ENCODE measurements at places on chromosomes 11 and 22.

DNA sequence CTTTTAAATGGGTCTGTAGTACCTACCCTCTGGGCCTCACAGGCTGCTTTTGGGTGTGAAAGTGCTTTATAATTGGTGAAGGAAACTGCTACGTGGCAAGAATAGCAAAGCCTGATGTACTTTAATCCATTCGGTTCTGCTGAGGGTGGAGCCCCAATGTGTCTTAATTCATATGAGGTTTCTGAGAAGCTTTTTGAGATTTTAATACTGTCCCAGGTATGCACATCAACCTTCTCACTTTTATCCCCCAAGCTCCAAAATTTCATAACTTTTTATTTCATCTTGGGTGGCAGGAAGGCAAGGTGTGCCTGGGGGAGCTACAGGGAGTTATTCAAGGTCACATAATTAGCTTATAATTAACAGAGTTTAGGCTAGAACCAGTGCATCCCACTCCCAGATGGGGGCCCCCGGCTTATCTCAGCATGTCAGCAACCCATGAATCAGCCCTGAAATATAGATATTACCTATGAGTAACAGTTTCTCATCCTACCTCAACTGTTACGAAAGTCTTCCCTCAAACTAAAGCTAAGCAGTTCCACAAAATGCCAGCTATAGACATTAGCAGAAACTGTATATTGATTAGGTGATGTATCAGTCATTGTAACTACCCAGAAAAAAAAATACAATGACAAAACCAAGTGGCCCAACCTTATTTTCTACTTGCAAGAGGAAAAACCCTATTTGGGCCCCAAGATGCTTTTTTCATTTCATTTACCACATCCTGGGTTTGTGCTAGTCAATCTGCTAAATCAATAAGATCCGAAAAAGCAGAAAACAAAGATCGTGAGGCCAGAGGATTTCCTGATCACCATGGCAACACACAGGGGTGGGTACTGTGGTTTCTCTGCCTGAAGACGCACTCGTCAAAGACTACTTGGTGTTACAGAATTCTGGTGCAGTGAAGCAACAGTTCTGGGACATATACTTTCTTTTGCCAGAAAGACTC lies 26.7 kb downstream of the CD44 start:
- DNase-seq, result no peak

DNA sequence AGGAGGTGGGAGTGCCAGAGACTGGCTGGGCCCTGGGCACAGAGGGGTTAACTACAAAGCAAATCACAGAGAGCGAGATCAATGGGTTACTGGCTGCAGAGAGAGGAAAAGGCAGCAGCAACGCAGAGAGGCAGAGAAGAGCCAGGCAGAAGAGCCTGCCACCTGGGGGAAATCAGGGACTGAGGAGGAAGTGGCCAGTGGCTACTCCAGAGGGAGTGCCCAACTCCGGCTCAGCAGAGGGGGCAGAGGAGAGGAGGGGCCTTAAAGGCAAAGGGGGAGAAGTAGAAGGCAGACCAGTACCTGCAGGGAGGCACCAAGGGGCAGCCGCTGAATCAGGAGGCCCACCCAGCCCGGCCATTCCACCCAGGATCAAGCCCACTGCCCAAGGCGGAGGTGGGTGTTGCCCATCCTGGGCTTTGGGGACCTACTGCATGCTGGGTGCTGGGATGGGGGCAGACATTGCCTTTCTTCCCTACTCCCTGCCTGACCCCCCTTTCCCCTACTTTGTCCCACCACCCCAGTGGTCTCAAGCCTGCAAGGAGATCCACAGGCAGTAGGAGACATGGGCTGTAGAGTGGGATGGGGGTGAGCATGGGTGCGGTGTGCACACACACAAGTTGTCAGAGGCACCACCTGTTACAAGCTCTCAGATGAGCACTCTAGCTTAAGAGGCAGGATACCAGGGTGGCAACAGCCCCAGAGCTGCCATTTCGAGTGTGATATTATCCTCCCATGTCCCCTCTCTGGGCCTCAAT lies 926 bp upstream of the GALR3 start:
- no peak for DNase-seq

GRCh38 chr22:44184006-44184405 lies 3.3 kb downstream of the PARVG start:
- no peak for DNase-seq

- no peak for DNase-seq
Measured at GRCh38 chr11:82986446-82986845, 84.9 kb downstream of the DDIAS start.

- no peak for DNase-seq
Measured at GRCh38 chr11:123577081-123577598, 77.3 kb downstream of the SCN3B start.

DNA sequence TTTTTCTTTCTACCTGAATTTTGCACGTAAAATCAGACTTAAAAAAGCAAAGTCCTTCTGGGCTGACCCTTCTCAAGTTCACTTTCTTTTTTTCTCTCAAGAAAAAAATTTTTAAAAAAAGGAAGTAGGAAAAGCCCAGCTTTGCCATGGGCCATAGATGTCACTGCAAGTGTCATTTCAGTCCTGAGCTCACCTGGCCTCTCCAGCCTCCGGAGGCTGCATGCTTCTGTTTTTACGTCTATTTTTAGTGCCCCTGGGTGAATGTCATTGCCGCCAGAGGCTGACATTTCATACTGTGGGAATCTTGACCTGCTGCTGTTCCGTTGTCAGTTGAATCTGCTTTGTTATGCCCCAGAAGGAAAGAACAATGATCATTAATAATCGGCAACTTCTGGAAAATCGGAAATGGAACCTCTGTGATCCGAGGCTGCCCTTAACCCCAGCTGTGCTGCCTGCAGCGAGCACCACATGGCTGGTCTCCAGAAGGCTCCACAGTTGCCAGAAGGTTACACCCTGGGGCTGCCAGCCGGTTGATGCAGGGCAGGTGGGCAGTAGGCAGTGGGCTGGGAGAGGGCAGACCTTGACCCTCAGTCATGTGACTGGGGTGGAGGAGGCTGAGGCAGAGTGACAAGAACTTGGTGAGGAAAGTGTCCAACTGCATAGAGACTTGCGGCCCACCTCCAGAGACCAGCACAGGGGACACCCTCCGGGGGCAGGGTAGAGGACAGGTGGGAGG lies 16.7 kb upstream of the MYEOV start:
- DNase-seq, result no peak

DNA sequence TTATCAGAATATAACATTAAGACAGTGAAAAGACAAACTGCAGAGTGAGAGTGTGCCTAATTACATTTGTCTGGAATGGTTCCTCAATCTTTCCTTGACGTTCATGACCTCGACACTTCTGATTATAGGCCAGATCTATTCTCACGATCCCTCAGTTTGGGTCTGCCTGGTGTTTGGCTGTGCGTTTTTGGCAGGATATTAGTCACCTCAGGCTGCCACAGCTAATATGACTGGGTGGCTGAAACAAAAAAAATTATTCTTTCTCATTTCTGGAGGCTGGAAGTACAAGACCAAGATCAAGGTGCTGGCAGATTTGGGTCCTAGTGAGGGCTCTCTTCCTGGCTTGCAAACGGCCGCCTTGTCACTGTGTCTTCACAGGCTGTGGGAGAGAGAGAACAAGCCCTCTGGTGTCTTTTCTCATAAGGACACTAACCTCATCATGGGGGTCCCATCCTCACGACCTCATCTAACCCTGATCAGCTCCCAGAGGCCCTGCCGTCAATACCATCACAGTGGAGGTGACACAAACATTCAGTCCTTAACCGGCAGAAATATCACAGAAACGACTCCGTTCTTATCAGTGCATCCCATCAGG lies 23.2 kb downstream of the IFITM10 start:
- no peak for DNase-seq

- peak; percentile 92 for DNase-seq
Measured at GRCh38 chr11:61971248-61972111, 4.0 kb upstream of the FTH1 start.

DNA sequence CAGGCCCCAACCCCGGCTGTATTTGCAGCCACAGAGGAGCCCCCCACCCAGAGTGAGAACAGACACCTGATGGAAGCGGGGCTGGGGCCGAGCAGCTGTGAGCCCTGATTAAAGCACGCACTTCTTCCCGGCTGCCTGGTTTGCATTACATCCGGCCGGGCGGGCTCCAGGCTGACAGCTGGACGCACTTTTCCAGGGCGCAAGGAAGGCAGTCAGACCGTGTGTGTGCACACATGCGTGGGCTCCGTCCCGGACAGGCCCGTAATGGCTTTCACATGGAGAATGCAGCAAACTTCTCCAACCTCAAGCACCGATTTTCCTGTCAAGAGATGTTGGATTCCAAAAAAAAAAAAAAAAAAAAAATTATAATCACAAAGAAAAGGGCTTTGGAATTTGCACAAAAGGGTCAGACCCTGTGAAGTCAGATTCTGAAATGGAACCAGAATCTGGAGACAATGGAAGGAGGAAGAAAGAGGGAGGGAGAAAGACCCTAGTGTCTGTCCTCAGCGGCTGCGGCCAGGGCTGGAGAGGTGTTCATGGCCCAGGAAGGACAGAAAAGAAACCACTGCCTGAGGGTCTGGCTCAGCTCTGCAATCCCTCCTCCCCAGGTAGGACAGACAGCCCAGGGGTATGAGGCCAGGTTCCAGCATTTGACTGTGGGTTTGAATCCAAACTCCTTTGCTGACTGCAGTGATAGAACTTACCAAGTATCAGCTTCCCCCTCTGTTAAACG lies 365.5 kb downstream of the MN1 start:
- peak; percentile 30 for DNase-seq

DNA sequence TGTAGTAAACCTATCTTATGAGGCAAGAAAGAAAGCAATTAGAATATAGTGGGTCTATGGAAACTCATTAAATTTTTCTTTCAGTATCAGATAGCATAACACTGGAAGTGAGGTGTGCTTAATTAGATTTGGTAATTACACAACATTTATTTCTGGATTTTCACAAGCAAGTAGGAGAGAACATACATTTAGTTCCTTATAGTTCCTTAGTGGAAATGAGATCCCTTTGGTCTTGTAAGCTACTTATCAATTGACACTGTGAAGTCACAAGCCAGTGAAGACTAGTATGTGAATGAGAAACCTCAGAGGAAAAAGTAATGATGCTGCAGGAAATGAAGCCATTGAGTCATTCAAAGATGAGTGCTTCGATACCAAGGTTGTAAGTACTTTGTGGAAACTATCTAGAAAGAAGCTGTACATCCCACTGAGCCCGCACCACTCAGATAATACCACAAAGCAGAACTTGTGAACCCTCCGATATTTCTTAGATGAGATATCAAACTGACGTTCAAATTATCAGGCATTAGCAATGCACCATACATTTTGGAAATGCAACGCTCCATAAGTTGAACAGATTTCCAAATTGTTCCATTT lies 53.5 kb downstream of the ENTHD1 start:
- no peak for DNase-seq

DNA sequence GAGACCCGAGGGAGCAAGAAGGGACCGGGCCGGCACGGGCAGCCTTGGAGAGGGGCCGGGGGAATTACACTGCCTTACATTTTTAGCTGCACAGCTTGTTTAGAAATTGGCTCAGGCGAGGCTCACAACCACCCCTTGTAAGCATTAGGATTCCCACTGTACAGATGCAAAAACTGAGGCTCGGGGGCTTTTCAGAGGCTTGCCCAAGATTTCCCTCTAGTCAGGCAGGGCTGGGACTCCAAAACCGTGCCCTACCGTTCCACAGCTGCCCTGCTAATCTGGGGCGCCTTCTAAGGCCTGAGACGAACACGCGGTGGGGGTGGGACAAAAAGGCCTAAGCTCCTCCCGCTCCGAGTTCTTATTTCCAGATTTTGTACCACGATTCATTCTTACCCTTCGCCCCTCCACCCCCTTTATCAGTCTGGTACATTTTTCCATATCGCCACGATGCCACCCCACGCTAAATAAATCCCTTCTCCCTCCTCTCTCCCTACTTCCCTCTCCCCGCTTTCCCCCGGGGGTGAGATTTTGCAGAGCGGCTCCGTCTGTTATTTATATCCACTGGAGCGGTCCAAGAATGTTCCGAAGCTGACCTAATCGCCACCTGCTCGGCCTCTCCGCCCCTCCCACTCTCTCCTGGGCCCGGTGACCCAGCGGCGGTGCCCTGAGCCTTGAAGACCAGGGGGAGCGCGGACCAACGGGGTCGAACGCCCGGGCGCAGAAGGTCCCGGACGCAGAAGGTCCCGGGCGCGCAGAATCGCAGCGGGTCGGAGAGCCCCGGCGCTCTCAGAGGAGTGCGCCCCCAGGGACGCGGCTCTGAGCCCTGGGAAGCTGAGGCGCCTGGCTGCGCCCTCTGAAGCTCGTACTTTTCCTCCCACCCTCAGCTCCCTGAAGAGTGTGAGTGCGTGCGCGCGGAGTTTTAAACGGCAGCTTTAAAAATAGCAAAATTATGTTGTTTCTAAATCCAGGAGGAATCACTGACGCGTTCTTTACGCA lies 764 bp upstream of the PACSIN3 start:
- no peak for DNase-seq

DNA sequence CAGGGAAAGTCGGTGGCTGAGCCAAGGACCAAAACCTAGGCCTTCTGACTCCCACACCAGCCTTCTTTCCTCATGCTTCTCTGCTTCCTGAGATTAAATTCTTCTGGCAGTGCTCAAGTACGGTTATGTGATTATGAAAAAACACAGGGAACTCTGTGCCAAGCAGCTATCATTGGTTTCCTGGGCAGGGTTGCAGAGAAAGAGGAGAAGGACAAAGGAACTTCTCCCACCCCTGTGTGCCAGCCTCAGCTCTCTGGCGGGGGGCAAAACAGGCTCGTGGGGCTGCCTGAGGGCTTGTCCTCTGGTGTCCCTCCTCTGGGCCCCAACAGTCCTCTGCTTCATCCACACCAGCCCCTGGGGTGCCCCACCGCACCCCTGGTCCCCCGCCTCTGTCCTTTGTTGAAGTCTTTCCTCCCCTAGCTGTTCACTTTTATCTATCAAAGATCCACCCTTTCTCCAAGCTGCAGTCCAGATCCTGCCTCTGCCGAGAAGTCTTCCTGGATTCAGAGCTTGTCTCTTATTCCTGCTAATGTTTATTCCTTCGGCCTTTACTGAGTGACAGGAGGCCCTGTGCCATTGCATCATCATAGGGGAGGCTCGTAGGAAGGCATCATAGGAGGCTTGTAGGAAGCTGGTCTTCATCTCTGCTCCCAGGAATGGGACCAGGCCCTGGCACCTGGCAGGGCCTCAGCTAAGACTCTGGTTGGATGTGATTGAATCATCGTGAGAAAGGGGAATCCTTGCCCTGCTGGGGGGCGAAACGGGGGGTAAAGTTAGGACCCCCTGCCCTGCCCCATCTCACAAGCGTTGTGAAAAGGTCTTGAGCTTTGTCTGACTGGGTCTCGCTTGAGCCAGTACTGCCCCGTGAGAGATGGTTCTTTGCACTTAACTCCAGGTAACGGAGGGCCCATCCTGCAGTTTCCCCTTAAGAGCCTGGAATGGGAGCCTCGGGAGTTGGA lies 11.5 kb upstream of the FTH1 start:
- no peak for DNase-seq

- DNase-seq, result no peak
Measured at GRCh38 chr11:116282481-116282880, 490.3 kb downstream of the BUD13 start.

DNA sequence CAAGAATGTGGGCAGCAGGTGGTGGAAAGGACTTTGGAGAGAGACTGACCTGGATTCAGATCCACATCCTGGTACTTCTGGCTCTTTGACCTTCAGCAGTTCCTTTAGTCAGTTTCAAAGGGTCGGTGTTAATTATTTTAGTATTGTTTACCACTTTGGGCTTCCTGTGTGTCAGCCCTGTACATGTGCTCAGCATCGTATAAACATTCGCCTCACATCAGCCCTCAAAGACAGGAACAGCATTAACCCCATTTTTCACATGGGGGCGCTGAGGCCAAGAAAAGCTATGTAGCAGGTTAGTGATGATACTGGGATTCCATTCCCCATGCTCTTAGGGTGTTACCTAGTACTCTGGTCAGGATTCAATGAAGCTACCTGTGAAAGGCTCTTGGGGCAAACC lies 72.1 kb upstream of the YWHAH start:
- DNase-seq, result no peak

Data from DMS153 (cell line).